ENCODE measurements at places on chromosomes 2 and 18.

GRCh38 chr2:18891600-18892345 is 302.4 kb upstream of the NT5C1B start:
- DNase-seq: no peak

GRCh38 chr2:98188351-98189046 is 101.5 kb downstream of the VWA3B start:
- DNase-seq: no peak

GRCh38 chr2:226916669-226917068 is 80.8 kb downstream of the RHBDD1 start:
- DNase-seq: no peak

- DNase-seq: no peak
Measured at GRCh38 chr2:23486684-23487075, 101.7 kb downstream of the KLHL29 start.

GRCh38 chr18:25990473-25990872 is 99.9 kb downstream of the SS18 start:
- no peak for DNase-seq

DNA sequence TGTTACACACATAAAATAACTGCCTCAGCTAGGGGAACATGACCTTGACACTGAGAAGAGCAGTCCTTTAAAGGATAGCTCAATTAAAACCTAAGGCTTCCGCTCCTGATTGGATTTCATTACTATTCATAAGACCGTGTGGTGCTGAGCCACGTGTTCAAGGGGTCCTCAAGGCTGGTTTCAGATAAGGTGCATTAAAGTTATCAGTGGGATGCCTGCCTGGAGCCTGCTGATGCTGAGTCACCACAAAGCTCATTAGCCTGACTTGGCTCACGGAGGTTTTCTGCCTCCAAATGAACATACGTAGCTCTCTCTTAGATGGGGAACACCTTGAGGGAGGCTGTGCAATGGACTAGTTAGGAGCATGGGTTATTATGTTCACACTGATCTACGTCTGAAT is 518.9 kb downstream of the TDRD15 start:
- DNase-seq: no peak

- peak; percentile 37 for DNase-seq
Measured at GRCh38 chr2:222320436-222321395, 21.9 kb upstream of the PAX3 start.

GRCh38 chr2:237733677-237734300 is 64.8 kb upstream of the RBM44 start:
- no peak for DNase-seq

- DNase-seq: no peak
Measured at GRCh38 chr2:43481927-43482542, 113.8 kb downstream of the THADA start.

- no peak for DNase-seq
Measured at GRCh38 chr2:165007161-165007744, 51.9 kb upstream of the SLC38A11 start.

- DNase-seq: no peak
Measured at GRCh38 chr2:207109768-207110167, 56.0 kb downstream of the KLF7 start.

DNA sequence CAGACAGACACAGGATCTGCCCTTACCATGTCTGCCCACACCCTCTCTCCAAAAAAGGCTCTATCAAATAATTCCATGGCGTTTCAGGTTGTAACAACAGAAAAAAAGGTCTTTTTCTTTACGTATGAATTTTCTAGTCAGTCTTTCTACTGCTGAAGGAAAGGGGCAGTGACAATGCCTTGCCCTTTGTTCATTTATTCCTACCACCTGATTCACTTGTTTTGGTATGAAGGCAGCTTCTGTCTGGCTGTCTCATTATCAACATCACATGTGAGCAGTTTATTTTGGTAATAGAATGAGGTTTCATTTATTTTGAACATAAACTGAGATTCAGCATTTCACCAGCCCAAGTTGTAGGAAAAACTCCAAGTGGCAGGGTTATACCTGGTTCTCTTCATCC is 94.3 kb upstream of the KLF7 start:
- no peak for DNase-seq

DNA sequence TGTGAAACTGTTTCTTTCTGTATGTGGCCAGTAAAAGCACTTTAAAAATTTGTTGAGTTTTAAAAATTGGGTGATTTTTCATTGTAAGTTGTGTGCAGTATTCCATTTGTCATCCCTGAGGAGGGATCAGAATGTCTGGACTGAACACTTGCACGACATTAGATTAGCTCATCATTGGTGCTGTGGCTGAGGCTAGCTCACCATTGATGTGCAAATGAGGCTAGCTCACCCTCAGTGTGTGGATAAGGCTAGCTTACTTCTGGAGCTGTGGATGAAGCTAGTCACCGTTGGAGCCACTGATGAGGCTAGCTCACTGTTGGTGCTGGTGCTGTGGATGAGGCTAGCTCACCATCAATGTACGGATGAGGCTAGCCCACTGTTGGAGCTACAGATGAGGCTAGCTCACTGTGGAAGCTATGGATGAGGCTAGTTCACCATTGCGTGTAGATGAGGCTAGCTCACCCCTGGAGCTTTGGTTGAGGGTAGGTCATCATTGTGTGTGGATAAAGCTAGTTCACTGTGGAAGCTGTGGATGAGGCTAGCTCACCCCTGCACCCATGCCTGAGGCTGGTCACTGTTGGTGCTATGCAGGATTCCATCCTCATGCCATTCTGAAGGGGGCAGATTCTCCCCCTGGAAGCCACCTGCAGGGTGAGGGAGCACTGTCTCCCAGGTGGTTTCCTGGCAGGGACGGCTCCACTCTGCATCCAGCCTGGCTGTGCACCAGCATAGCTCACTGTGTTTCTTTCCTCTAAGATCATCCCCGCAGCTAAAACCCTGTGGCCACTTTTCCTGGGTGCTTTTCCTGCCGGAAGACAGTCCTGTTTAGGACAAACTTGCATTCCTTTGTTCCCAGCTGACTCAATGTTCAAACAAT is 101.1 kb downstream of the TWIST2 start:
- DNase-seq: no peak

DNA sequence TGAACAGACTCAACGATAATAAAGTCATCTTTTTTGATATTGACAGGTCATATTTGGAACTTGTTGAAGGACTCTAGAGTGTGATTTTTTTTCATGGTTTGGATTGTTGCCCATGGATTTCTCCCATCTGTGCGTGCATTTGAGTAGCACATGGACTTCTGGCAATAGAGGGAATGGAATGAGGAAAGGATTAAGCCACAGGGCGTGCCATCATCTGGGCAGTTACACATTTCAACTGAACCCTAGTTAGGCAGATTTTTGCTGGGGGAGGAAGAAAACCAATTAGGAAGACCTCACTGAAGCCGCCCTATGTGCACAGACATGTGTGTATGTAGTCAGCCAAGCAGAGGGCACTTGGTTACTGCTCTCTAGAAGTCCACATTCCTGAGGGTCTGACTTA is 72.6 kb downstream of the TPGS2 start:
- DNase-seq: no peak

GRCh38 chr2:159553727-159554126 is 62.6 kb downstream of the BAZ2B start:
- DNase-seq: no peak

DNA sequence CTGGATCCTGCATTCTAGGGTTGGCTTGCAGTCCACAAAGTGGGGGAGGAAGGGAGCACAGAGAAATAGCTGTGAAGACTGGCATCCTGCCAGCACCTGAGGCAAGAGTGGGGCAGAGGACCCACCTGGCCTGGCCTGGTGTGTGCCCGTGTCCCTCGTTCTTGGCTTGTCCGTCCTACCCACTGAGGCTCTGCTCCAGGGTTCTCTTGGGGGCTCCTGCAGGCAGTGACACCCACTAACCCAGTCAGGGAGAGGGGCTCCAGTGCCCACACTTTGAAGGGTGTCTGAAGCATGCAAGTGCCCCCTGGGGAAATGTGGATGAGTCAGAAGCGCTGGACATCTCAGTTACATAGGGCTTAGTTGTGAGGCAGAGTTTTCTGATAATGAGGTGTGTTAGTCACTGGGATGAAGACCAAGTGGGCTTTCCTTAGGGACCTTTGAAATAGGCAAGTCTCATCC is 79.4 kb downstream of the SLC4A3 start:
- DNase-seq: no peak

- no peak for DNase-seq
Measured at GRCh38 chr18:64639536-64639935, 490.6 kb upstream of the LINC00305 start.

DNA sequence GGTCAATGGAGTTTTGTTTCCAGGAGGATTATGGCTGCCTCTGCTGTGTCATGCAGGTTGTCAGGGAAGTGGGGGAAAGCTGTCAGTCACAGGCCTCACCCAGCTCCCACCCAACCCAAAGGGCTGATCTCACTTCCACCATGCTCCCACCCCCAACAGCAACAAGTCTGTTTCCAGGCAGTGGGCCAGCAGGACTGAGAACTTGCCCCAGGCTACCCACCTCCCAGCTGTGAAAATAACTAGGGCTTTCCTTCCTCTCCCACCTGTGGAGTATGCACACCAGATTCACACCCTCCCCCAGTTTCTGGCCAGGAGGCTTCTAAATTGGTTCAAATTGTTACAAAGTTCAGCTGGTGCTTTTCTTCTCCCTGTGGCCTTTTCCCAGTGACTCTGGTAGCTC is 95.6 kb upstream of the ACVR1 start:
- DNase-seq: no peak

DNA sequence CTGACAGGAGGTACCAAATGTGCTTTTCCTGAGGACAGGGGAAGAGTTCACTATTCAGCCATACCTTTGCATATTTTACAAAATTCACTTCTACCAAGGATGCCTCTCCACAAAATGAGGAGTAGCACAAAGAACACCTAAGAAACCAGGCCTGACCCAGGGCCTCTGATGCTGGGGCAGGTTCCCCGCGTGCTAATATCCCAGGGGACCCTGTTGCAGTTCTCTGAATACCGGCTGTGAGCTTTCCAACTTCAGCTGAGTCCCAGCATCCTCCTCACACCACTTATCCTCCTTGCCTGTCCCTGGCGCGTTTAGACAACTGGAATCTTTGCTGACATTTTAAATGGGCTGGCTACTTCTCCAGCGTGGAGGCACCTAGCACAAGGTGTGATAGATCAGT is 142.3 kb downstream of the BCL2 start:
- no peak for DNase-seq

DNA sequence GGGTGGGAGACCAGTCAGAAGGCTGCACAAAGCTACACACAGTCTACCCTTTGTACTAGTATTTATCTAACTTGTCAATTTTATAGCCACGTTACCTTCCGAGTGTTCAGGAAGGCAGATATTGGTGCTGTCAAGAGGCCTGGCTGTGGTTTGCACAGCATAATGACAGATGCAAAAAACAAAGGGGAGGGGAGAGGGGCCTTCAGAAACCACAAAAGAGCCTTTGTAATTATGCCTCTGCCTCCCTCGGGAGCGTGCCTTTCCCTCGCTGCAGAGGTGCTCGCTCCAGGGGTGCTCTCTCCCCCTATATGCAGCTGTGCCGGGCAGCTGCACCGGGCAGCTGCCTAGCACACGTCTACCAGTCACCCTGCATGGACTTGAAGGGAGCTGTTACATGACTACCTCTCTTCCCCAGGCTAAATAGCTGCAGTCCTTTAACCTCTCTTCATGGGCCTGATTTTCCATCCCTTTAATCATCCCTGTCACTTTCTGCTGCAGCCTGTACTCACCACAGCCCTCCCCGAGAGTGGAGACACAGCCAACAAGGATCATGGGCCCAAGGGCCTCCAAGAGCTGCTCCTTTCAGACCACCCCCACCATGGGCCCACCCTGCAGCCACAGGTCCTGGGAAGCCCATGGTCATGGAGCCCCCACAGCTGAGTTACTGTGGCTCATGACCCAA is 168.4 kb upstream of the PKDCC start:
- DNase-seq: no peak

DNA sequence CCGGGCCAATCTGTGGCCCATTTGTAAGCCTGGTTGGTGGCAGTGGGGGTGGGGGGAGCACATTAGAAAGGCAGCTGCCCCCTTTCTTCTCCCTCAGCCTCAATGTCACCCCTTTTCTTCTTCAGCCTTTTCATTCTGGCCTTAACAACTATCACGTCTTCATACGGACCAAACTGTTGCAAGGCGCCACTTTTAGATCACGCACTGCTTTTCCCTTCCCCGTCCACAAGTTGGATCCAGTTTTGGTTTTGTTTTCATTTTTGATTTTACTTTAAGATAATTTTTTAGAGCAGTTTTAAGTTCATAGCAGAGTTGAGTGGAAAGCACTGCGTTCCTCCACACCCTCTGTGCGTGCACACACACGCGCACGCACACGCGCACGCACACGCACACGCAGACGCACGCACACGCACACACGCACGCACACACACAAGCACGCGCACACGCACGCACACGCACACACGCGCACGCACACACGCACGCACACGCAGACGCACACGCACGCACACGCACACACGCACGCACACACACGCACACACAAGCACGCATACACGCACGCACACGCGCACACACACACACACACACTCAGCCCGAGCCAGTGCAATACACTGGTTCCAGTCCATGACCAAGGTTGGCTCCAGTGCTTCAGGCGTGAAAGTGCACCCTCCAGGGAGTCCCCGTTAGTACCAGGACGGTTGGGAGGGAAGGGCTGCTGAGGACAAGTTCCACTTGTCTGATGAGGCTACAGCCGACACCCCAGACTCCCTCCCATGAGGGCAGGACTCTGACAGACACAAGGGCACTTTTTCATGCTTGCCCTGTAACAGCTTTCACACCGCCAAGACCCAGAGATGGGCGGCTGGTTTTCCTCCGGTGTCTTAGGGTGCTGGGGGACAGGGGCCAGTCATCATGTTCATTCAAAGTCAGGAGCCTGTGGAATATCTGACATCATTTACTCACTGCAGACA is 22.4 kb downstream of the FBLN7 start:
- no peak for DNase-seq

DNA sequence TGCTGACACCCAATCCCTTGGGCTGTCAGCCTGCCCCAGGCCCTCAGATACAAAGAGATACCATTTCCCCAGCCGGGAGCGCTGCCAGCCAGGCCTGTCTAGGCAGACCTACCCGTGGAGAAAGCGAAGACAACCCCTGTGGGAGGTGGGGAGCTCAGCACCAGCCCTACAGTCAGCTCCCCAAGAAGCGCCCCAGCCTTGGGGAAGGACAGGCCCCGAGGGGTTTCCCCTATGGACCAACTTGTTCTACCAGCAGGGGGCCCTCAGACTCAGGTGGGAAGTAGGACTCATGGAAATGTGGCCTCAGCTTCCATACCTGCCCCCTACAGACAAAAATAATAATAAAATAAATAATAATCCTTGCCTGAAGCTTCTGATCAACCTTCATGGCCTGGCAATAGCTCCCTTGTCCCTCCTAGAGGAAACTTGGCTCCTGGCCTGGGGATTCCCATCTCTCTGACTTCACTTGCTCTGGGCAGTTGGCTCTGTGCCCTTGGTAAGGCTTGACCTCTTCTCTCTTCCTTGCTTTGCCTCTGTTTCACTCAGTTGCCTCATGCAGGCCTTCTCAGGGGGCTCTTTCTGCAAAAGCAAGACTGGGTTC is 7.0 kb downstream of the SLC35F6 start:
- peak; percentile 59 for DNase-seq
